ENCODE measurements at places on chromosomes 7 and 10.

- DNase-seq: no peak
Observed at GRCh38 chr10:13056456-13057077, 43.4 kb upstream of the OPTN start.

- DNase-seq: no peak
Observed at GRCh38 chr10:42977032-42977416, 99.8 kb upstream of the RET start.

- DNase-seq: no peak
Observed at GRCh38 chr10:31816318-31816717, 112.3 kb downstream of the ARHGAP12 start.

DNA sequence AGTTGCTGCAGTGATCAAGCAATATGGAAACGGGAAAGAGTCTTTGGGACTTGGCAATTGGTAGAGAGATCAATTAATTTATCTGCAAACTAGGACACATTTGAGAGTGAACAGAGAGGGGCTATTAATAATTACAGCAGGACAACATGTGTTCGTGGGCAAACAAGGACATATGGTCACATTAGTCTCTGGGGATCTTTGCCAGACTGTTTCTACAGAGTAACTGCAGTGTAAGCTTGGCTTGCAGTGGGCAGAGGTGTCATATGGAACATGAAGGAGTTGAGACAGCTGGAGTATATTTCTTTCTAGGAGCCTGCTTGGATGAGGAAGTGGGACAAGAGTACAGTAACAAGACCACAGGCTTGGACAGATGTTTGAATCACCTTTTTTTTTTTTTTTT, 232.1 kb upstream of the LYZL1 start:
- DNase-seq: no peak

- DNase-seq: no peak
Observed at GRCh38 chr10:48672596-48673265, 11.9 kb upstream of the WDFY4 start.

- no peak for DNase-seq
Observed at GRCh38 chr10:93579089-93579488, 12.6 kb downstream of the FFAR4 start.

DNA sequence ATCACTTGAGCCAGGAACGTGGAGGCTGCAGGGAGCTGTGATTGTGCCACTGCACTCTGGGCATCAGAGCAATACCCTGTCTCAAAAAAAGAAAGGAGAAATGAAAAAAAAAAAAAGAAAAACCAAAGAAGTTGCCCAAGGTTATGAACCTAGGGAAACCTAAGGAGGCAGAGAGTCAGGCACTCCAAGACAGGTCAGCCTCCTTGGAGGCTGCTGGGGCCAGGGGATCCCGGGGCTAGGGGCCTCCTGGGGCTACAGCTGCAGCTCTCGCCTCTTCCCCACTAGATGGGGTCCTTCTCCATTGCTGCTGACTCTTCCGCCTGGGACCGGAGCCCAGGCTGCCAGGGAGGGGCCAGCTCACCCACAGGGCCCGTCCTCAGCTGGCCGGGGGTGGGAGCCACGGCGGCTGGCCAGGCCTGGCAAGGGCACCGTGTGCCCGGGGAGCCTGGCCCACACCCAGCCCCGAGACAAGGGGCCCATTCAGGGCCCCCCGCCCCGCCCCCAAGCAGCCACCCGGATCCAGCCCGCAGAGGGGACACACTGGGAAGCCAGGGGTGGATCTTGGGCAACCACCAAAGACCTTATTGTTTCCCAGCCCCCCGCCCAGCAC, 1.7 kb upstream of the SPACDR start:
- DNase-seq: no peak

- peak; percentile 33 for DNase-seq
Observed at GRCh38 chr7:24877790-24878311, 102.1 kb downstream of the OSBPL3 start.

- no peak for DNase-seq
Observed at GRCh38 chr10:60352105-60352504, 37.6 kb downstream of the ANK3 start.

GRCh38 chr10:110379831-110380230, 75.1 kb upstream of the SMNDC1 start:
- DNase-seq: no peak

- no peak for DNase-seq
Observed at GRCh38 chr7:20284003-20284770, 46.5 kb upstream of the ITGB8 start.

DNA sequence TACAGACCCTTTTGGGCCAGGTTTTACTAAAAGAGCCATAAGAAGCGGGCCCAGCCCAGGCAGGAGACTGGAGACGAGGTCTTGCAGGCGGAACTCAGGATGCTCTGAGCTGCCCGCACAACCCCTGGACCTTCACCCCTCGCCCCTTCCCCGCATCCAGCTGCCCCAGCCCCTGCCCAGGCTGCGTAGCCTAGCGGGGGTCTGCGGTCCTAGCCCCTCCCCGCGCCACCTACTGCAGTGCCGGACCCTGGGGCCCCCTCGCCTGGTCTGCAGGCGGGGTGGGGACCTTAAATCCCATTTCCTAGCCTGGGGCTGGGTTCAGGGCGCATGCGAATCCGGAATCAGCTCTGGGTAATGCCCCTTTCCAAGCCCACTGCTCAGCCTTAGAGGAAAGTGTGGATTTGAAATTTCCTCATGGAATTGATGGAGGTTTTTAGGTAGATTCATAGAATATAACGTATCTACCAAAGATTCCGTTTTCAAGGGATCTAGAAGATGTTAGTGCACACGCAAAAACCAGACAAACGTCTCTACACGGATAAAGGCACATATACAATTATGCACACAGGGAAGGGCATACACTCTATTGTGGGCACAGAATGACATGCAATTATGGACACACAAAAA, 546 bp upstream of the HOXA3 start:
- DNase-seq: no peak

DNA sequence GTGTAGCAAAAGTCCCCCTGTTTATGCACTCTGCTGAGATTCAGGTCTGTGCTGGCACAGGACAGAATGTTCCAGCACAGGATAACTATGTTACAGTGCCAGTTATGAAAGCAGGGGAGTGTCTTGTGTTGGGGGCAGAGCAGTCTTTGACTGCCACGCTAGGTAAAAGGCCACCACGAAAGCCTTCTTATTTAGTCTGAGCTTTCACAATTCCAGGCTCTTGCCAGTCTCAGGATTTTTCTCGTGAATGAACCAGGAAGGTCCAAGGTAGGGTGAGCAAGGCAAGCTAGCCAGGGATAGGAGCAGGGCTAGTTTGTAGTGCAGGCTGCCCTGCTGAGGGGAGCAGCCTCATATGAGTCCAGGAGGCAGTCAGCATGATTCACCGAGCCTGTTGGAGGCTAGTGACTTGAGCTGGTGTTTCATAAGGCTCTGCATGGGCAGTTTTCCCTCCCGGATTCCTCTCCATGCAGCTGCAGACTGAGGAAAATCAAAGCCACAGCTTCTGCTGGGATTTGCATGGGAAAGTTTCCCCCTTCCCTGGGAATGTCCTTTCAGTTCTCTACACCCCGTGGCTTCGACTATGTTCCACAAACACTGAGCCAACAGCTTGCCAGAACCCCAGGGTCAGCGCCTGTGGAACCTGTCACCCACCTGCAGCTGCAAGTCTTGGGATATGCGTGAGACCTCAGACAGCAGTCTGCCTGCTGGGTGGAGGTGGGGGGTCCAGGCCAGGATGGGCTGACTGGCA, 112.3 kb downstream of the JCAD start:
- no peak for DNase-seq

DNA sequence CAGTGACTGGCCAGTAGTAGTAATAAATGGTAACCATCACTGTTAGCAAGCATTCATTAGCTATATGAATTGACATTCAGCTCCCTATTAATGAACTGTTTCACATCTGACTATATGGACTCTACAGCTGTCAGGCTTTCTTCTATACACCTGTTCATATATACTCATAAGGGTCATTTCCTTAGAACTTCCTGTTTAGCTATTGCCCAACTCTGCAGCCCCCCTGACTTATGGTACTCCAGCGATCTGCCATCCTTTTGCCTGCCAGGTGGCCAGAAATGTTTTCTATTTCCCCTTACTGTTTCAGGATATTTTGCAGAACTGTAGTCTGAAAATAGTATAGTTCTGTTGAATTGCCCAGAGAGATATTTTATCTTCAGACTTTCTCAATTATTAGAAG, 56.6 kb downstream of the TASOR2 start:
- DNase-seq: no peak

DNA sequence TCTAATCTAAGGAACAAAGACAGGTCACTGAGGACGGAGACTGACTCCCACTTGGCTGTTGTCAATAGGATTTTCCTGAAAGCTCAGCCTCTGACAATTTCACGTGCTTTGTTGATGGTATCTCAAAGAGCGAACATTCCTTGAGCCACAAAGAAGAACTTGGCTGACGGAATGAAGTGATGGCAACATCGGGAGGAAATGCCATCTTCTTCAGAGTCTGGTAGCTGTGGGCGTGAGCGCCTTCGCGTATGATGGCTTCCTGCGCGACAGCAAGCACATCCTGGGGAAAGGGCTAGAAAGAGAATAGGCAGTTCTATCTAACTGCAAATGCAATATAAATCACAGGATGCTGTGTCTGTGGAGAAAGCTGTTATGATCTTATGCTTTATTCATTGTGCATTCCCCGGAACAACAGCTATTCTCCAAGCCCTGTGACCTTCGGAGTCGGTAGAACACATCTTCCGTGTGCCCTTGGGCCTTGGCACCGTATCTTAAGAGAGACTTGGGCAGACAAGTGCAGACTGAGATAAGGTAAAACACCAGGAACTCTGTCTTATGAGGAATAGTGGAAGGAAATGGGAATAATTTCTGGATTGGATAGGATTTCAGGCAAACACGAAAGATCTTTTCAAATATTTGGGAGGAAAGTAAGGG, 19.6 kb upstream of the GTPBP4 start:
- DNase-seq: no peak

DNA sequence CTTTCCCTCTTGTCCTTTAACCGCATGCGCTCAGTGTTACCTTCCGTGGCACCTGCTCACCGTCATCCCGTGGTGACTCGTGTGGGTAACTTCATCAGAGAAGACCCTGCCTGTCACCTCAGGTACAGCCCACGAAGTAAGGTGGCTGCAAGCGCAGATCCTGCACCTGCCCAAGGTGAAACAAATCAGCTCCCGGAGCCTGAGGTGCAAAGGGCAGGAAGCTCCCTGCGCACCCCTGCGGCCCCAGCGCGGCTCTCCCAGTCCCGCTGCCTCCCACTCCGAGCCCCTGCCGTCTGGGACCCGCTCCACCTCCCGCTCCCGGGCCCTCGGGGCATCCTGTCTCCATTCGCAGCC, 110.9 kb upstream of the LANCL2 start:
- DNase-seq: no peak

DNA sequence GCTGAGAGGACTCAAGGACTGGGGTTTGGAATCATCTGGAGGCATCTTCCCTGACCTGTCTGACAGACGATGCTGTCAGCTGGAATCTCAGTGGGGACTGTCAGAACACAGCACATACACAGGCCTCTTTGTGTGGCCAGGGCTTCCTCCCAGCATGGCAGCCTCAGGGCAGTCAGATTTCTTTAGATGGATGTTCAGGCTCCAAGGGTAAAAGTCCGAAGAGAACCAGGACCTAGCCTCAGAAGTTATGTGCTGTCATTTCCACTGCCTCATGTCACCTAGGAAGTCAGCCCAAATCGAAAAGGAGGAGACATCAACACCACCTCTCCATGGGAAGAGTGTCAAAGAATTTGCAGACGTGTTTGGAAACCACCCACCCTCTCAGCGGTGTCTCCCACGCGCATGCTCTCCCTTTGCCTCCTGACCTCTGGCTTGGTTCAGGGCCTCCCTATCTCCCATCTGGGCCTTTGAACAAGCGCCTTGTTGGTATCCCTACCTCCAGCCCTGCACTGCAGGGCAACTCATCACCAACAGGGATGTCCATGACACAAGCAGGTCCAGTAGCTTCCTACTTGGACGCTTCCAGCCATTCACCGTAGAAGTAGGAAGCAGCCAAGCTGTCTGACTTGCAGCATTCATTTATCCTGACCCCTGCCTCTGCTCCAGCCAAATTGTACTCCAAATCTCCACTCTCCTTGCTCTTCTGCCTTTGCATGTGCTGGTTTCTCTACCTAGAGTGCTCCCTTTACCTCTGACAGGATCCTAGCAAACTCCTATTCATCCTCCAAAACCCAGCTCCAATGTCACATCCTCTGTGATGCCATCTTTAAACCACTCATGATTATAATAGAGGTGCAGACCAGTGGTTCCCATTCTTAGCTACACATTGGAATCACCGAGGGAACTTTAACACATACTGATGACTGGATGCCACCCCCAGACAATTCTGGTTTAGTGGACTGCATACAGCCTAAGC, 121.6 kb downstream of the OAT start:
- no peak for DNase-seq

DNA sequence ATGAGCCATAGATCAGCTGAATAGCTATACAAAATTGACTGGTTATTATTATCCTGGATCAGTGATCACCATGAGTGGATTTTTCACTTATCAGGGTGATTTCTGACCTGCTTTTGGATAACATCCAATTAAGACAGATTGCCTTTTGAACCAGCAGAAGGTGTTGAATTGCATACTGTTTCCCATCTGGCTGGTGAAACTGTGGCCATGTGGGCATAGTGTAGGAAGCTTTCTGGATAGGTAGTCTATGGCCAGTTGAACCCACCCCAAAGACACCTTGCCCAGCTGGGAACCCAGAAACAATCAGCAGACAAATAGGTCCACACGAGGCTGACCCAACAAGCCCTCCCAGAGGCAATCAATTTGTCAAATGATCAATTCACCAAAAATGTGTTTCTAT, 29.3 kb downstream of the DNAJC12 start:
- no peak for DNase-seq

DNA sequence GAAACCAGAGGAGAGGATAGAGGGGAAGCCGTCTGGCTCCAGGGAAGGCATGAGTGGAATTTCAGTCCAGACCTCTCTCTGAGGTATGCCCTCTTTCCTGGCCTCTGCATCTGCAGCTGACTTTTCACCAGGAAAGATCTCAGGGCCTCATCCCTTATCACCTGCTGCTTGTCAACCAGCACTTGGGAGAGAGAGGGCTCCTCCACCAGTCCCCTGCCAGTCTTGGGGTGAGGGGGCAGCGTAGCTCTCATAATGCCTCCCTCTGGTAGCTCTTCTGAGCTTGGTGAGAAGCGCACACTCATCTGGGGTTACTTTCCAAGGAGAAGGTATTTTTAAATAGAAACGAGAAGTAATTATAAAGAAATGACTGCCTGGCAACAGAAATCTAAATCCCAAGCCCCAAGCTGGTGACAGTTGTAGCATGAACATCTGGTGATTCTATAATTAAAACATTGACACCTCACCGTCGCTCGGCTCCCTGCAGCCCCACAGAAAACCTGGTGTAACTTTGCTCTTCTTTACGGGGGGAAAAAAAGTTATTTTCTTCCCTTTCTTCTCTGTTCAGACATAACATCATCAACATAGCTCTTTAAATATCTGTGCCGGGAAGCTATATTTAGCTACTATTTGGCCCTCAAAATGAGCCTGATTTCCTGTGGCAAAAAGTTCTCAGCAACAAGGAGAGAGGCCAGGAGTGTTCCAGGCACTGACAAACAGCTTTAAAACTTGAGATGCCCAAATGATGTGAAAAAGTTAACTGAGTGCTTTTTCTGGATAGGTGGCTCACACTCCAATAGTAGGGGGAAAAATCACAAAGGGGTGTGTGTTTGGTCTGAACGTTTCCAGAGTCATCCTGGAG, 26.9 kb downstream of the HIP1 start:
- no peak for DNase-seq

GRCh38 chr10:44325157-44325556, 59.7 kb downstream of the CXCL12 start:
- no peak for DNase-seq
